NCI-H82 (cell line): ENCODE measurements at places on chromosomes 4 and X.

- DNase-seq = no peak
Observed at GRCh38 chrX:40143001-40143400, 45.2 kb upstream of the BCOR start.

DNA sequence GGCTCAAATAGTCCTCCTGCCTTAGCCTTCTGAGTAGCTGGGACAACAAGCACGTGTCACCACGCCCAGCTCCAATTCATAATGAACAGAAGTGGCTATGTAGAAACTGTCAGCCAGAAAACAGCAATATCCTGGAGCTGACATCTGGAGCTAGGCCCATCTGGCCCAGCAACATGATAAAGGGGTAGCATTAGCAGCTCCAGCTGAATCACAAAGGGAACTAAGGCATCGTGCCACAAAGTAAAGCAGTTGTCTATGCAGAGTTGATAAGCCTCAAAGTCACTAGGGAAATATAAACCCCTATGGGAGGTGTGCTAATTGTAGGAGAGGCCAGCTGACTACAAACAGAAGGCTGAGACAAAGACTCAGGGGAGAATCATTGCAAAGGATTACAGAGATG is 270.5 kb upstream of the GPC4 start:
- peak; percentile 85 for DNase-seq

- no peak for DNase-seq
Observed at GRCh38 chr4:176185051-176185450, 10.3 kb downstream of the SPATA4 start.

GRCh38 chrX:28552322-28552721 is 34.9 kb upstream of the IL1RAPL1 start:
- no peak for DNase-seq

DNA sequence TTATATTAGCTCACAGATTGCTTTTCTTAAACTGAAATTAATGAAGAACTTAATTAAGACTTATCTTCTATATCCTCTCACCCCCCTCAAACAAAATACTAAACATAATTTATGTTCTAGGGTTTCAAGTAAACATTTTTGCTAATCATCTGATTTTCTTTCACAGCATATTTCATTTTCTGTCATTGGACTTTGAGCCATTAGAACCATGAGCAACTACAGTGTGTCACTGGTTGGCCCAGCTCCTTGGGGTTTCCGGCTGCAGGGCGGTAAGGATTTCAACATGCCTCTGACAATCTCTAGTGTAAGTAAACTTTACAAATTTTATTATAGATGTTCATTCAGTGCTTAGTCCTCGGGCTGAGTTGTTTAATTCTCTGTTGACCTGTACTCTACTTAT is 3.3 kb downstream of the PDLIM5 start:
- DNase-seq = no peak

DNA sequence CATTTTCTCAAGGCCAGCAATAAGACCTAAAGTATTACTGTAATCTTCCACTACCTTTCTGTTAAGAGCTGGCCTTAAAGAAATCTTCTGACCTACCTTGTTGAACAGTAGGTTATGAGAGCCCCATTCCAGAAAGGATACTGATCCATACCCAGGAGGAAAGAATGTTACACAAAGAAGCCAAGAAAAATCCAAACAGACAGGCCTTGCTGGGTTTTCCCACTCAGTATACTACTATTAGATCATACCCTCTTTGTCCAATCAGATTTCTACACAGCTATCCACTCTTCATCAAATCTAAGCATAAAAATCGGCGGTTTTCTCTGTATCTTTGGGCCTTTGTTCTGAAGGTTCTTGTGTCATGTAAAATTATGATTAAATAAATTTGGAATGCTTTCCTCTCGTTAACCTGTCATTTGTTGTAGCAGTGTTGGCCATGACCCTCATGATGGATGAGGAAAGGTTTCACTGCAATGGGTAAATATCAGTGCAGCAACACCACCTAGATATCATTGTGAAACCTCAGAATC is 292.3 kb downstream of the ANKRD50 start:
- DNase-seq = no peak

GRCh38 chr4:38691251-38692008 is 27.4 kb downstream of the KLF3 start:
- no peak for DNase-seq

- no peak for DNase-seq
Observed at GRCh38 chrX:776061-776460, 145.5 kb downstream of the SHOX start.

- no peak for DNase-seq
Observed at GRCh38 chr4:112637552-112637866, 566 bp downstream of the LARP7 start.

DNA sequence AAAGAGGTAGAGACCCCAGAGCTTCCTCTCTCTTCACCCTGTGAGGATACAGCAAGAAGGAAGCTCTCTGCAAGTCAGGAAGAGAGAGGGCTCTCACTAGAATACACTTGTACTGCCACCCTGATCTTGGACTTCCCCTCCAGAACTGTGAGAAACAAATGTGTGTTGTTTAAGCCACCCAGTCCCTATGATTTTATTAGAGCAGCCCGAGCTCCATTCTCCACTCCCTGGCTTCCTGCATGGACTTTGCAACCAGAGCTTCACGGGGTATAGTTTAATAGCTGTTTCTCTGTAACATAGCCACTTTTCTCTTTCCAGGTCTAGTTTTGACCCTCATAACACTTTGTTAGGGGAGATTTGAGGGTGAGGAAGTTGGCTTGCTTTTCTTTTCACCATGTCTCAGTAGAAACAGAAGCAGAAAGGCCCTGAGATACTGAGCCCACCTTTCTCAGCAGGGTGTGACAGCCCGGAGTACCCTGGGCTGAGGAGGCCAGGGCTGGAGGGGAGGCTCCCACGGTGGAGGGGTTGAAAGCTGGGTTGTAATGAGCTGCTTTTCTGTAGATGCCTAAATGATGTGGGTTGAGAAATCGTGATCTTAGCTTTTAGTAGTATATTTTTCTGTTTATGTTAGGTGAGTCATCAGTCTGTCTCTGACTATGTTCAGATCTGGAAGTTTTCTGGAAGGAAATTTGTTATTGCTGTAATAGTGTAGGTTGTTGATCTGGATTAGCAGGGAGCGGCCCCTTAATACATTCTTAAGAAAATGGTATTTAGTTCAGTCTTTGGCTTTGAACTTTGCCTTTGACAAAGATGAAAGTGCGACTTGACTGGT is 118.6 kb downstream of the PTTG2 start:
- DNase-seq = no peak

DNA sequence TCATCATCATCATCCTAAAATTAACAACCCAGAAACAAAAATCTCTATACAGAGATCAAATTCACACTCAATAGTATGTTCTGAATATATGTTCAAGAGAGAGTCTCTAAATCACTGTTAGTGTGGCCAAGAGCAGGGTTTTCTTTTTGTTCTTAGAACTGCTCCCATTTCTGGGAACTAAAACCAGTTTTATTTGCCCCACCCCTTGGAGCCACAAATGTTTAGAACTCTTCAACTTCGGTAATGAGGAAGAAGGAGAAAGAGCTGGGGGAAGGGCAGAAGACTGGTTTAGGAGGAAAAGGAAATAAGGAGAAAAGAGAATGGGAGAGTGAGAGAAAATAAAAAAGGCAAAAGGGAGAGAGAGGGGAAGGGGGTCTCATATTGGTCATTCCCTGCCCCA is 32.3 kb downstream of the CYBB start:
- DNase-seq = no peak

DNA sequence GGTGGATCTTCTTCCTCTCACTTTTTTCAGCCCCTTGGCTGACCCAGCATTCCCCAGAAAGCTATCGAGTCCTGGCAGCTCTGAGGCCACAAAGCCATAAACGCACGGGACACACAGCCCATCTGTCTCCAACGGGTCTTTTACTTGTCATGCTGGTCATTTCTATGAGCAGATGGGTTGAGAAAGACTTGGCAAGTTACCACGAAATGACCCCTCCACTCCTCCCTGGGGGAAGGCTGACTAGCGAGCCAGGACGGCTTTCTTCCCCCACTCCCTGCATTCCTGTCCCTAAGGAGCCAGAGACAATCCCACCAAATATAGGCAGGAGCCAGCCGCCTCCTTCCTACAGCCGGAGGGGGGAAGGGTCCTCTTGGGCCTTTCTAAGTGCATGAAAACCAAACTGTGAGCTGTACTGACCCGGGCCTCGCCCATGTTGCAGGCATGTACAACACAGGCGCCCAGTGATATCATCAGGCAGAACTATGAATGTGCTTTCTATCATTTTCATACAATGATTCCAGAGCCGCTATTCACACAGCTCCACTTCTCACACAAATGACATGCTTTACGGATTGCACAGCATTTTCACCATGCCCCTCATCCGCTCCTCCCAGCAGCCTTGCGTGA is 28.6 kb downstream of the AFAP1 start:
- peak; percentile 76 for DNase-seq

- DNase-seq = no peak
Observed at GRCh38 chr4:159398236-159398638, 295.4 kb downstream of the RAPGEF2 start.

- DNase-seq = no peak
Observed at GRCh38 chr4:94277534-94277933, 65.1 kb downstream of the HPGDS start.

GRCh38 chrX:15344106-15344505 is 8.8 kb upstream of the PIGA start:
- no peak for DNase-seq
